ENCODE measurements at places on chromosomes 2 and 18.

- DNase-seq: peak; percentile 81
Observed at GRCh38 chr18:76620321-76621170, 125.5 kb upstream of the ZNF516 start.

GRCh38 chr2:178899656-178900055 lies 92.4 kb upstream of the TTN start:
- DNase-seq: no peak

- no peak for DNase-seq
Observed at GRCh38 chr2:102433973-102434654, 11.2 kb downstream of the IL18RAP start.

DNA sequence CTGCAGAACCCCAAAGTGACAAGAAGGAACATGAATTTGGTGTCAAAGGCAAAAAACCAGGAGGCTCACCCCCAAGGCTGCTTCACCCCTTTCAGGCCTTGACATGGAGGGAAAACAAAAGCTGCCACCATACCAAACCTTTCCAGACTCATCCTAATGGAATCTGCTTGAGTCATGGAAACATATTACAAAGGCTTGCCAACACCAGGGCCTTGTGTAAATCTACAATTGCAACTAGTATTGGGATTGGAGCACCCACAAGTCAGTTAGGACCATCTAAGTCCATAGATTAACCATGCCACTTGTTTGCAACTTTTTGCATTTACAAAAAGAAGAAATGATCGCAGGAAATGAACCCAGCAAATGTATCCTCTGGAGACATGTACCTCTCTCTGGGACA lies 297.6 kb downstream of the CDCA7 start:
- no peak for DNase-seq

GRCh38 chr2:174035981-174036742 lies 71.0 kb upstream of the SP3 start:
- peak; percentile 43 for DNase-seq

DNA sequence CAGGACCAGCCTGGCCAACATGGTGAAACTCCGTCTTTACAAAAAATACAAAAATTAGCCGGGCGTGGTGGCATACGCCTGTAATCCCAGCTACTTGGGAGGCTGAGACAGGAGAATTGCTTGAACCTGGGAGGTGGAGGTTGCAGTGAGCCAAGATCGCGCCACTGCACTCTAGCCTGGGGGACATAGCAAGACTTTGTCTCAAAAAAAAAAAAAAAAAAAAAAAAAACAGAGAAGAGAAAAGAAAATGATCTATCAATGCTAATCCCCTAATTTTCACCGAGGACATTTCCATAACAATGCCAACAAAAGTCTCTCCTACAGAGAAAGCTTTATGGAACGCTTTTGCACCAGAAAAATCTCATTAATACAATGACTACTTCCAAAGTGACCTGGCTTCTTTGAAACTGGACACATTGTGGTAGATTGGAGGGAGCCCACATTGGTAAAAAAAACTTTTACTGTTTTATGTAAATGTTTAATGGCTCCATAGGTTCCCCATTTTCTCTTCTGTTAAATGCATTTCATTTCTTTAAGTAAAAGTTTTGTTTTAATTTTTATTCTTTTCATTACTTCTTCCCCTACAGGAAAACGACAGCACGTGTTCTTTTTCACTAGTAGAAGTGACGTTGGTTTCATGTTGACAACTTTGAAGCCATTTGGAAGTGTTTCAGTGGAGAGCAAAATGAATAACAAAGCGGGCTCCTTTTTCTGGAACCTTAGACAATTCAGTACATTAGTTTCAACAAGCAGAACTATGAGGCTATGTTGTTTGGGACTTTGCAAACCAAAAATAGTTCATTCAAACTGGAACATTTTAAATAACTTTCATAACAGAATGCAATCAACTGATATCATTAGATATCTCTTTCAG lies 888 bp downstream of the FASTKD2 start:
- DNase-seq: no peak

DNA sequence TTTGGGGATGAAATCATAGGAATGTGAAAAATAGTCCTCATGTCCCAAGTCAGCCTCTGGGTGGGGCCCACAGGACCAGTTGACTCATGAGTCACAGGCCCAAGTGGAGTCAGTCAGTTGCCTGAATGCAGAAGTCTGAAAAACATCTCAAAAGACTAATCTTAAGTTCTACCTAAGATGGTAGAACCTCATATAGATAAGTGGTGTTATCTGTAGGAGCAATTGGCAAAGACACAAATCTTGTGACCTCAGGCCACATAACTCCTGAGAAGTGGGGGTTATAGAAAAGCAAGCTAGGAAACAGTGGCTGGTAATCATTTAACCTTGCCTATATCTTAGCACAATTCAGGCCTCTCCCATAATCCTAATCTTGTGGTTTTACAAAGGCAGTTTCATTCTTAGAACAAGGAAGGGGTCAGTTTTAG lies 257.1 kb upstream of the SPOPL start:
- peak; percentile 72 for DNase-seq

DNA sequence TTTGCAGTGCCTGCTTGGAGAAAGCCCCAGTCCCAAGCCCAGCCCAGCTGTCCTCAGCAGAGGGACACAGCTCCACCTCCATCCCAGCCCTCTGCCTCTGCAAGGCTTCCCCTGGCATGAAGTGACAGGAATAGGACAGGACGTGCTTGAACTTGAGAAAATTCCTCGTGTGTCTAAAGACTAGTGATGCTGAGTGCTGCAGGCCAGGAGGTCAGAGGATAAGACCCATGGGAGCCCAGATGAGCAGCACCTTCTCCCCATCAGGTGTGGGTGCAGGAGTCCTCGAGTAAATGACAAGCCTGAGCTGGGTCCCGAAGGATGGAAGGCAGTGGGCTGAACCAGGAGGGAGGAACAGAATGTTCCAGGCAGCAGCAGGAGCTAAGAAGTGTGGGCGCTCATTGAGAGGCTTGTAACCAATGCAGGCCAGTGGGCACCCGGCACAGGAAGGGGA lies 67.8 kb upstream of the UXS1 start:
- DNase-seq: no peak

GRCh38 chr2:134238371-134238770 lies 15.5 kb upstream of the MGAT5 start:
- no peak for DNase-seq
